Anterior cingulate cortex (tissue), 58 donors: ENCODE measurements at places on chromosomes 11 and 22.

GRCh38 chr11:47566149-47566698, 825 bp downstream of the PTPMT1 start:
- DNase-seq, result no peak

- no peak for DNase-seq
Observed at GRCh38 chr22:40240160-40240559, 62.4 kb downstream of the TNRC6B start.

DNA sequence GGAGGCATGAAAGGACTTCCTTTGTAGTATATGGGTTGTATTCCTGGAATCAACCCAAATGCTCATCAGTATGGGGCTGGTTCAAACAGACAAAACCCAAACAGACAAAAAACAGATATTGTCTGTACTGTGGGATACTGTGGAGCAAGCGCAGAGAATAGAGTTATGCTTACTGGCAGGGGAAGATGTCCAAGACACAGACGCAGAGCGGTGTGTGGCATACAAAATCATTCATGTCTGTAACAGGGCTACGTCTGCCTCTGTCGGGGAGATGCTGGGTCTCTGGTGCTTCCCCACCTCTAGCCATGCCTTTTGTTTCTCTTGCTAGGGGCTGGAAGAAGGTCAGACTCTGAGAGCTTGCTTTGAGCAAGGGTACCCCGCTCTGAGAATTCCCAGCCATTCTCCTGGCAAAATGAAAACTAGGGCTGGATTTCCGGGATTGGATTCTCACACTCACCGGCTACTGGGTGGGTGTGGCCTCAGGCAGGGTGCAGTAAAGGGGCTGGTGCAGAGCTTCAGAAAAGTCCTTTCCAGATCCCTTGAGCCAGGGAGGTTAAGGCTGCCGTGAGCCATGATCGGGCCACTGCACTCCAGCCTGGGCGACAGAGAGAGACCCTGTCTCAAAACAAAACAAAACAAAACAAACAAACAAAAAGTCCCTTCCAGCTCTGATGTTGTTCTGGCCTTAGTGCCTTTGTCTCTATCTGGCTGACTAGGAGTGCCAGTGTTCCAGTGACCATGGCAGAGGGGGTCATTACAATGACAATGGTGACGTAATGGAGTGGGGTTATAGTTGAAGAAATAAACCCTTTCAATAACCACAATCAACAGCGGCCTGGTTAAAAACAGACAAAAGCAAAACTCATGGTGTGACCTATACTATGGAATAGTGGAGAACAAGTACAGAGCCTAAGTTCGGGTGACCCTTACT, 2.9 kb upstream of the ABCC8 start:
- DNase-seq, result peak; percentile 40

GRCh38 chr11:133479209-133479608, 53.1 kb downstream of the OPCML start:
- no peak for DNase-seq

GRCh38 chr22:43706151-43706550, 106.0 kb downstream of the EFCAB6 start:
- DNase-seq, result no peak

GRCh38 chr11:19698493-19699292, 13.9 kb upstream of the NAV2 start:
- no peak for DNase-seq

DNA sequence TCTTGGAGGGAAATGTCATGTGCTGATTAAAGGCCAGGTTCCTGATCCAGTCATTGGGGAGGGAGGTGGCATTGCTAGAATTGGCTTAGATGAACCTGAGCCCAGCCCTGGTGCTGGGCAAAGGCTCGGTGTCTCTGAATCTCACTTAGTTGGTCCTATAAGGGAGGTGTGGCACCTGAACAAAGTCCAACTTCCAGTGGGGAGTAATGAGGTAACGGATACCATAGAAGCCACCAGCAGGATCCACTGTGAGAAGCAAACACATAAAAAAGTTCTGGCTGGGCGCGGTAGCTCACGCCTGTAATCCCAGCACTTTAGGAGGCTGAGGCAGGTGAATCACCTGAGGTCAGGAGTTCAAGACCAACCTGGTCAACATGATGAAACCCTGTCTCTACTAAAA, 26.6 kb downstream of the PRDM11 start:
- no peak for DNase-seq

DNA sequence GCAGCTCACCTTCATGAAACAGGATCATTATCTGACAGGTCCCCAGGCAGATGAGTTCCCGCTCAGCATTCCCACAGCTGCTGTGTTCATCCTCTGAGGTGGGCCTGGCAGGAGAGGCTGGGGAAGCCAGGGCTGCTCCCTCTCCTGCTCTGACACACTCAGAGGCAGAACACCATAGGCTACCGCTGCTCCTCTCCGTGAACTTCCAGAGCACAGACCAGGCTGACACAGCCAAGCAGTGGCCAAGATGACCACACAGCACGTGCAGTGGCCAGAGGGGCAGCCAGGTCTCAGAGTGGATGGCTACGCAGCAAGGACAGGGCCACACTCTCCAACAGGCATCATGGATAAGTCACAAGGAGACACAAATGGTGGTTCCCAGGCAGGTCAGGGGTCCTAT, 8.5 kb downstream of the PRODH start:
- no peak for DNase-seq

GRCh38 chr11:121965330-121965729, 150.7 kb downstream of the BLID start:
- no peak for DNase-seq

DNA sequence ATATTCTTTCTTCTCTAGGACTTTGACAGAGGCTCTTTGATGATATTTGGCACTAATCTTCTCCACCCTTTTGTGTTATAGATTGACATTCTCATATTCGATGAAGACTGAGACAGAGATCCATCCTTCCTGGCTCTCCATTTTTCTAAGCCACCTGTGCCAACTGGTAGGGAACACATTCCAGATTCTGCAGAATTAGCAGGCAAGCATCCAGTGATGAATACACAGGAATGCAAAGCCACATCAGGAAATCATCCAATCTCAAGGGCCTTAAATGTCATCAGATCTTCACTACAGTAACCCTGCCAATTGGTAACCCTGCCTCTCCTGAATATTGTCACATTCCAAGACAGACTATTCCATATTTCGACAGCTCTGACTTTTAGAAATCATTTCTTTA, 718.4 kb upstream of the API5 start:
- DNase-seq, result no peak
